ENCODE measurements at places on chromosomes 1 and 21.

- DNase-seq: no peak
These were observed 193.3 kb downstream of the AJAP1 start for GRCh38 chr1:4847711-4848110.

DNA sequence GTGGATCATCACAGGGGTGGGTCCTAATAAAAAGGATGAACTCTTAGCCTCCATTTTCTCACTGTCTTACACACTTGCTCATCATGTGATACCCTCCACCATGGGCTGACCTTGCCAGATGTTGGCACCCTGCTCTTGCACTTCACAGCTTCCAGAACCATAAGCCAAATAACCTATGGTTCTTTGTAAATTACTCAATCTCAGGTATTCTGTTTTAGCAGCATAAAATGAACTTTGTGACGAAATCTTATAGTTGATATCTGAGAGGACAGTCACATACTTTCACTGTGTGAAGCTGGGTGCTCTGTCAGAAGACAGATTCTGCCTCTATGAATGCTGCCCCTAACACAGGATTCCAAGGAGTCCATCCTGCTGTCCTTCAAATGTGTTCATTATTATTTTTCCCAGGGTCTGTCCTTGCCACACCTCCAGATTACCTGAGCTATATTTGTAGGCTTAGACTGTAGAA is 13.8 kb downstream of the DUSP10 start:
- DNase-seq: no peak

GRCh38 chr1:231921646-231922345 is 295.2 kb downstream of the DISC1 start:
- no peak for DNase-seq

DNA sequence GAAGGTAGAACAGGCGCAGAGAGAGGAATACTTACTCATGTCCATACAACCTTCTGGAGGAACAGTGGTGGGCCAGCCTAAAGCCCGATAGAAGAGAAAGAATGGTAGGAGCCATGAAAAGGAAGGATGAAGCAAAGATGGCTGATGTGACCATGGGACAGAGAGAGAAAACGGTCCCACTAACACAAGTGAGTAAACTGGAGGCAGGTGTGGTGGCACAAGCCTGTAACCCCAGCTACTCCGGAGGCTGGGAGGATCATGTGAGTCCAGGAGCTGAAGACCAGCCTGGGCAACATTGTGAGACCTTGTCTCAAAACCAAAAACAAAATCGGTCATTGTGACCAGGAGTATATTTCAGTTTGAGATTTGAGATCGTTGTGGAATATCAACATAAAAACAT is 49.4 kb downstream of the C1orf198 start:
- no peak for DNase-seq

GRCh38 chr1:234841710-234842231 is 231.8 kb upstream of the IRF2BP2 start:
- no peak for DNase-seq

DNA sequence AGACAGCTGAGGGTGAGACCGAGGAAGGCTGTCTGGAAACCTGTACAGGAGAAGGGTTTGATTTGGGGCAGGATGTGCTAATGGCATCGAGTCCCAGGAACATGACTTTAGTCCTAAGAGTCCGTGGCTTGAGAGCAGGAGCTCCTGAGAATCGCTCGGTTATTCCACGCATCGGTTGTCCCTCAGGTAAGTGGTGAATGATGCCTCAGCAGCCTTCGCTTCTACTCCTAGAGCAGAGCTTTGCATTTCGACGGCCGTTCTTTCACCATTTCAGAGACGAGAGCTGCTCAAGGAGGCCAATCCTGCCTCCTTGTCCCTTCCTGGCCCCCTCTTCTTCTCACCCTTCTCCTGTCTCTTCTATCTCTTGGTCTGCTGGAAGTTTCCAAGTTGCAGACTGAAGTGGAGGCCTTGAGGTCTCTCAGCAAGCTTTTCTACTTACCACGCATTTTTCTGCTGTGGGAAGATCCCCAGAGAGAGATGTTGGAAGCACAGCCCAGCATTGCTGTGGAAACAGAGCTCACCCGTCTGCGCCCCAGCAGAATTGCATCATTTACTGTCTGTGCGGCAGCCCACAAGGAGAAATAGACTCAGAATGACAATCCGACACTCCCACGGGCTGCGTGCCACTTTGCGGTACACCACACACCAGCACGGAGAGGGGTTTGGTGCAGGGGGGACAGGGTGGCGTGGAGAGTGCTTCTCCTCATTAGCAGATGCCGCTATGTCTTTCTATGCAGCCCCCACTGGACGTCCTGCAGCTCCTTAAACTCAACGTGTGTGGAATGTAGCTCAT is 270.7 kb upstream of the C1orf174 start:
- no peak for DNase-seq

DNA sequence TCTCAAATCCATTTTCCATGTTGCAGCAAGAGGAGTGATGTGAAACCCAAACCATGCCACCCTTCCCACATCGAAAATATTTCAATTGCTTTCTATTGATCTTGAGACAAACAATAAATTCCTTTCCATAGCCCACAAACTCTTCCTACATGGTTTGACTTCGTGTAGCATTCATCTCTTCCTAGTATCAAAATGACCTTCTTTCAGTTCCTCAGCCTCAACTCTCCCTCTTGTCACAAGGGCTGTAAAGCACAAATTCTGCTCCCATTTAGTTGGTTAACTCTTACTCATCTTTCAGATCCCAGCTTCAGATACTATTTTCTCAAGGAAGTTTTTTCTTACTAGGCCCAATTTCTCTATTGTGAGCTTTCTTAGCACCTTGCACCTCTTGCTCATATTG is 99.0 kb downstream of the ZNF281 start:
- no peak for DNase-seq

GRCh38 chr1:169001353-169001752 is 105.1 kb upstream of the ATP1B1 start:
- no peak for DNase-seq

- no peak for DNase-seq
These were observed 42.1 kb downstream of the RRAGC start for GRCh38 chr1:38817267-38818174.

DNA sequence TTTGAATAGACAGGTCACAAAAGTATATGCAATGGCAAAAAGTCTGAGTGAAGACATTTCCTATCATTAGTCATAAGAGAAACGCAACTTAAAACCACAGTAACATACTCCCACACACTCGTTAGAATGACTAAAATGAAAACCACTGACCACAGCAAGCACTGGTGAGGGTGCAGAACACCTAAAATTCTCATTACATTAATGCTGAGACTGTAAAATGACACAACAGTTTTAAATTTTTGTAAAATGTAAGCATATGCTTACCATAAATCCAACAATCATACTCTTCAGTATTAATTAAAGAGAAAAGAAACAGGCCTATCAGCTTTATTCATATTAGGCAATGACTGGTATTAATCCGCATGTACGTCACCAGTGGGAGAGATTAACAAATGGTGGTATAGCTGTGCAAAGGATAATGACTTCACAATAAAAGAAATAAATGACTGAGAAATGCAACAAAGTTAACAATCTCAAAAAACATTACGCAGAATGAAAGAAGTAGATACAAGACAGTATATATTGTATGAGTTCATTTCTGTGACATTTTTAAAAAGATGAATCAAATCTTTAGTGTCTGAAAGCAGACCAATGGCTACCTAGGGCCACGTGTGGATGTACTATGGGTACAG is 253.5 kb downstream of the AKT3 start:
- no peak for DNase-seq
